ENCODE measurements at places on chromosomes 11 and 22.

DNA sequence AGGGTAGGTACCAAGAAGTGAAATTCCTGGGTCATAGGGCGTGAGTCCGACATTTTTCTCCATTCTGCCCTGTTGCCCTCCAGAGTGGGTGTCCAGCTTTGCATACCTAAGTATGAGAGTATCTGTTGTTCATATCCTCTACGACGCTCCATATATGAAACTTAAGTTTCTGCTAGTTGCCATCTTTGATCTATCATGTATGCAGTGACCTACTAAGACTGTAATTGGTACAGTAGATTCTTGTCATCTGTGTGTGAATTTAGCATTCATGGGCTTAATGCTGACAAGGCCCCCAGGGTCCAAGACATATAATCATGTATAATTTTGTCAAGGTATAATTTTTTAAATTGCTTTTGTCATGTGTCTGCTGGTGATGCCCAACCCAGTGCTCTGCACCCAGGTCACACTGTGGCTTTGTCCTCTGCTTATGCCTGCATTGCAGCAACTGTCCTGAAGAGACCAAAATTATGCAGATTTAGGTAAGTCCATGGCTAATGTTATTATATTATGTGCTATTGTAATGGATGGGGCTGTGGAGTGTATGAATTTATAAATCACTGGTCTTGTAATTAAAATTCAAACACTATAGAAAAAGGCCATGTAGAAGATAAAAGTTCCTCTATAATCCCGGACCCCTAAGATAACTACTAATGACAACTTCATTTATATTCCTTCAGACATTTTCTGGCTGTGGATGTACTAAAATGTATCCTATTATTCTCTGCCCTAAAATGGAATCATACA is 12.2 kb downstream of the NEAT1 start:
- no peak for DNase-seq

GRCh38 chr11:122756417-122756816 is 81.9 kb upstream of the CRTAM start:
- DNase-seq: no peak

DNA sequence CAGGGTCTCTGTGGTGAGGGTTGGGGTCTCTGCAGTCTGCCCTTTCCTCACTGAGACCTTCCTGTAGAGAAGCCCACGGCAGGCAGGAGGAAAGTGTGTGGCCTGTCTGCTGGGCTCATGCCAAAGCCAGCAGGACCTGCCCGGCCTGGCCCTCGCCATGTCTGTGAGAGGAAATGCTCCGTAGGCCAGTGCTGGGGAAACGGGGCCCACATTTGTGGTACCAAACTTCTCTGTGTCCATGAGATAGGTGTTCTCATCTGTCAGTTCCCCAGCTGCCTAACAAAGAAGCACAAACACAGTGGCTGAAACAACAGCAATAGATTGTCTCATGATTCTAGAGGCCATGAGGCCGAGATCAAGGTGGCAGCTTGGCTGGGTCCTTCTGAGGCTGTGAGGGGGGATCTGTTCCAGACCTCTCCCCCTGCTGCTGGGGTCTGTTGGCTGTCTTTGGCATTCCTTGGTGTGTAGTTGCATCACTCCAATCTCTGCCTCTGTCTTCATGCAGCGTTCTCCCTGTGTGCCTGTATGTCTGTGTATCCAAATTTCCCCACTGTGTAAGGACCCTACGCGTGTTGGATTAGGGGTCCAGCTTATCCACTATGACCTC is 772.5 kb downstream of the TBC1D22A start:
- DNase-seq: no peak

GRCh38 chr11:123431619-123432018 is 1.6 kb downstream of the GRAMD1B start:
- DNase-seq: no peak

GRCh38 chr11:118928870-118929500 is 3.3 kb upstream of the BCL9L start:
- peak; percentile 86 for DNase-seq

DNA sequence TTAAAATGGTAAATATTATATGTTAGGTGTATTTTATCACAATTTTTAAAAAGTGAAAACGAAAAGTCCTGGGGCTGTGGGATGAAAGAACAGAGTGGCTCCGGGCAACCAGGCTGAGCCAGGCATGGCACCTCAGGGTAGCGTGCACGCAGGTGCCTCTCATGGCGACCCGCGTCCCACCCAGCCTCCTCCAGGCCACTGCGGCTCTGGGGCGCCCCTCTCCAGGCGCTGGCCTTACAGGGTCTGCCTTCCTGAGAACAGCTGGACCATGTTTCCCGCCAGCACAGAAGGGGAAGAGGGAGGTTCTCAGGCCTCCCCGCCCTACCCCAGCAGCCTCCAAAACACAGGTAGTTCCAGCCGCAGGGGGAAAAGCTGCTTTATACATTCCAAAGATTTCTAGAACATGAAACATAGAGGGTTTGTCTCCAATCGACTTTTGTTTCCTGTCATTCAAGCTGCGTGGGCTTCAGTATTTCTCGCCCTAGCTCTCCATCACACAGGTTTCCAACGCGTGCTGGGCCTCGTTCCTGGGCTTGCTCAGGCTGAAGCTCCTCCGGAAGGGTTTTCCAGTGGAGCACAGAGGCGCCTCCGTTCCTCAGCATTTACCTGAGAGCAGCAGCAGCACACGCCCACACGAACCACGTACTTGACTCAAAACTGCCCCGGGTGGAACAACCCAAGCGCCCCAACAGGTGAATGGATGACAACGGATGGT is 10.5 kb downstream of the EHD1 start:
- no peak for DNase-seq

- no peak for DNase-seq
Measured at GRCh38 chr11:14041040-14041439, 78.5 kb downstream of the SPON1 start.

DNA sequence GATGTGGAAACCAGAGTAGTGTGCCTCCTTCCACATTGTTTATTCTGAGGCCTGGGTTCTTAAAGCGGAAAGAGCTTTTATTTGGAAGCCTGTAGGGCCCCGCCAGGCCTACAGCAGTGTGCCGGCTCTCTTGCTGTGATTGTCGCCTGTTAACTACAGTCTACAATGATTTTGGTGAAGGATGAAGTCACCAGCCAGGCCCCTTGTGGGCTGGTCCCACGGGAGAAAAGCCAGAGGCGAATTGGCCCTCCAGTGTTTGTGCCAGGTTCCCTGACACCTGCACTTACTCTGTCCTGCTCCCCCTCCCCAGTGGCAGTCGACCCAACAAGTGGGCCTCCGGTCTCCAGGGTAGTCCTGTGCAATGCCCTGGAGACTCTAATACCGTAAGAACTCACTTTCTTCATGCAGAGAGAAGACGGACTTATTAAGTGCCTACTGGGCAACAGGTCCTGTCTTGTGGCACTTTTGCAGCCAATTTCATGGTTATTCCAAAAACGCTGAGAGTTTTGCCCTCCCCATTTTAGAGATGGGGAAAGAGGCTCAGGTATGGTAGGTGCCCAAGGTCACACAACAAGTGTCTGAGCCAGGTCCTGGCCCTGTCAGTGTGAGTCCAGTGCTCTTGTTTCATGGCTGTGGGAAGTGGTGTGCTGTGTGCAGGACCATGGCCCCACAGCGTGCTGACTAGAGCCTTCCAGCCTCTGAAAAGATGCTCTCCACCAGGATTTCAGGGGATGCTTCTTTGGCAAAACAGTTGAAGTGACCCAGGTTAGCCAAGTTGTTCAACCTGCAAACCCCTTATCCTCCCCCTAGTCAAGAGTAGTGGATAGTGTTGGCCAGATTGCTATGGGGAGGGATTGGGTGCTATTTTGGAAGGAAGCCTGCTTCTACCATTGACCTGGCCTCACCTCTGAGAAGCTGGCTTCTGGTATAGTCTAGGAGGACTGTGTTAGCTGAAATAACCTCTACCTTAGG is 1.4 kb downstream of the MICAL2 start:
- DNase-seq: no peak

DNA sequence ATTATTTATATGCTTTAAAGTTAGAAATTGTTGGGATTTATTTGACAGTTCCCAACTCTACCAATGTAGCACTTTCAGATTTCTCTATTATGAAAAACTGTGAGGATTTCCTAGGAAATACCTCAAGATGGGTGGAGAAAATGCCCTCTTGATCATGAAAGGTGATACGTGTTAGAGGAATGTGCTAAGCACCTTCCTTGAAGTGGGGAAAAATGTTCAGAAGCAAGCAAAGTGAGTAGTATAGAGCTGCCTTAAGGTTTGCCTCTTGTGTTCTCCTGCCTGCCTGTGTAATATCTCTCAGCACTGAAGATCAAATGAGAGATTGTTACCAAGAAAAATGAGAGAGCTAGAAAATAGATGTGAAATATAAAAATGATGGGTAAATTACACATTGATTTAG is 58.2 kb downstream of the YAP1 start:
- no peak for DNase-seq

GRCh38 chr11:120254788-120255518 is 15.0 kb downstream of the POU2F3 start:
- no peak for DNase-seq

GRCh38 chr22:18055619-18056160 is 22.1 kb upstream of the PEX26 start:
- no peak for DNase-seq

DNA sequence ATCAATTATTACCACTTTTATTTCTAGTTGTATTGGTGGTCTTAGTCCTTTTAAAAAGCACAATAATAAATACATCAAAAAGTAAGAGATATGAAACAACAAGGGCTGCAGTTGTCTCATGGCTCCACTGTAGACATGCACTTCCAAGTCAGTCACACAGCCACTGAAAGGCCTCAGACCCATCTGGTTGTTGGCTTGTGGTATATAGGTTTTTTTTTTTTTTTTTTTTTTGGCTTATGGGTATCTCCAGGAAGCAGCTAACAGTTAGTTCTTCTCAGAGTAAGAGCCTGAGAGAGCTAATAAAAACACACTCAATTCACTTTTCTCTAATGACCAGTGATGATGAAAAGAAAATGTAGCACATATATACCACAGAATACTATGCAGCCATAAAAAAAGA is 6.0 kb upstream of the OR52E6 start:
- no peak for DNase-seq

- peak; percentile 33 for DNase-seq
Measured at GRCh38 chr11:100980156-100980555, 149.5 kb downstream of the PGR start.

- DNase-seq: no peak
Measured at GRCh38 chr11:95514416-95515110, 275.0 kb downstream of the FAM76B start.

DNA sequence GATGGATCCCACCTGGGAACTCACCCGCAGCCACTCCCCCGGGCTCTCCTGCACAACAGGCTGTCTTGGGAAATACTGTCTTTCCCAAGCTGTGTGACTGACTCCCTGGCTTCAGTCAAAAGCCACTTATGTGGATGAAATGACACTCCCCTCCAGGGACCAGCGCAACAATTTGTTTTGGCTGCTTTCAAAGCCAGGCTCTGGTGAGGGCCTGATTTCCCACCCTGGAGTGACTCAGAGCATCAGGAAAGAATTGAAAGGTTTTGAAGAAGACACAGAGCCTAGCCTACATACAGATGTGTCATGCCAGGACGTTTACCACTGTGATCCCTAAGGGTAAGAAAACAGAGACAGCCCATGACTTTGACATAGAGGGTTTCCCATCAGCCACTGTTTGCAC is 550.5 kb downstream of the MIAT start:
- no peak for DNase-seq

DNA sequence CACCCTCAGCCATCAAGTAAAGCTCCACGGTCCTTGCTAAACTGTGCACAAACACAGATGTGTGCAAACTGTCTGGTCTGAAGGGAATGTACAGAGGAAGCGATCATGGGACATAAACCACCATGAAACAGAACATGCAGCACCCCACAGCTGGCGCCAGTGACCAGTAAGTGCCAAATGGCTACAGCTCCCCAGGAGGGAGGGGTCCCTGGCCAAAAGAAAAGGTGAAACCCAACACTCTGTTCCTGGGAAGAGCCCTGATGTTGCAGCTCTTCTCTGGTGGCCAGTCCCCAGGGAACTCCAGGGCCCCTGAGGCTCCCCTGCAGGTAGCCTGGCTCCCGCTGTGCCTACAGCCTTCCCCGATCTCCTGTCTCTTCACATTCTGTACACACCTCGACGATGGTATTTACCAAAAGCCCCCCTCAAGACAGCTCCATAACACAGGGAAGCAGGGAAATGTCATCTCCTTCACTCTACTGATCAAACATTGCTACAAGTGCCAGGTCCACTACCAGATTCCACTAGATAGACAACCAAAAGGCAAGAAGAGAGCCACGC is 2.9 kb downstream of the DGCR6L start:
- no peak for DNase-seq

DNA sequence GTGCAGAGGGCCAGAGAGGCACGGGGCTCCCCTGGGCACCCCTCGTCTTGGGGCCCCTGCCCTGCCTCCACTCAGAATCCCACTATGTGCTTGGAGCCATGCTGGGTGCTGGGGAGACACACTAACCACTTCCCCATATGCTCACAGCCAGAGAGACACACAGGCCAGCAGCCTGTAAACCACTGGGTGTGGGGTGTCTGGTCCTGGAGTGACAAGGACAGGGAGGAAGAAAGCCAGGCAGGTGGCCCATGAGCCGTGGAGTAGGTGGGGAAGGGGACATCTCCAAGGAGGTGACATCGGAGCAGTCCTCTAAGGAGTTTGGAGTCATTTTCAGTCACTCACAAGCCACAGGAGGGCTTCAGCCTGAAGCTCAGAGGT is 58.9 kb downstream of the CDKN1C start:
- DNase-seq: no peak

DNA sequence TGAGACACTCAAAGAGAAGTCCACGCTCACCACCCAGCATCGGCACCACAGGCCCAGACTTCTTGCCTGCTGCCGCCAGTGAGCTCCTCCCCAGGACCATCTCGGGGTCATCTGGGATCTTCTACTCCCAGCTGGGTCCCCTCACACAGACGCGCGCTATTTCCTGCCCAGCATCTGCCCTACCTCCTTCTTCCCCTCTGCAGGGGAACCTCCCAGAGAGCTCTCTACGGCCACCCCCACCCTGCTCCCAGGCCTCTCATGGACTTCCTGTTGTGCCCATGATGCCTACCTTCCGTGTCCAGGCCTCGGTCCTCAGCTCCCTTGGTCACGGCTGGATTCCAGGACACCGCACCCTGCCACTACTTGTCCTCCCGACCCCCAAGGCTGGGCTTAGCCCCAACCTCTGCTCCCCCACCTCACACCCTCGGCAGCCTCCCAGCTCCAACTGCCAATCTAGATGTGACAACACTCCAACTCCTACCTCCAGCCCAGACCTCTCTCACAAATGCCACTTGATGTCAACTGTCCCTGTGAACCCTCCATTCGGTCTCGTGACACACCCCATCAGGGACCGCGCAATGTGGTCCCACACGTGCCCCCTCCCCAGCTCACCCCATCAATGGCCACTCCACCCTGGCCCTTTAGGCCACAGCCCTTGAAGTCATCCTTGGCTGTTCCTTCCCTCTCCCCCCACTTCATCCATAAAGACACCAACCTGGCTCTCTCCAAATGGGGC is 45.3 kb downstream of the SGSM3 start:
- DNase-seq: no peak

All from Caco-2 (cell line).